Muscle of leg (tissue), 16 donors: ENCODE measurements at places on chromosomes 13 and 19. TPM values are rescaled to one million over a fixed set of nuclear protein-coding genes. Genes with fewer than 3 reads are reported as not detected.

DNA sequence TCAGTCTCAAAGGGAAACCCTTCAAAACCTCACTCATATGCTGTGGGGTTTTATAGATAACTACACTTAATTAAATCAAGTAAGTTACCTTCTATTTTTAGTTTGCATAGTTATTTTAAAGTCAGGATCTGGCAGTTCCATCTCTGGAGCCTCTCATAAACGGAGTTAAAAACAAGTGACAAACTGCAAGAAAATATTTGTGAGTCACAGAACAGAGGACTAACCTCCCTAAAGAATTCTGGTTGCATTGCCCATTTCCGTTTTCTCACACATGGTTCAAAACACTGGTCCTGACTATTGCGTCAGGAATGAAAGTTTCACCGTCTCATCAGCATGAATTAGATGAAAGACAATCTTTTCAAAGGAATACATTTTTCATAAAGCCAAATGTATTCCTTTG lies 10.6 kb downstream of the RXFP2 start:
- no peak for DNase-seq

DNA sequence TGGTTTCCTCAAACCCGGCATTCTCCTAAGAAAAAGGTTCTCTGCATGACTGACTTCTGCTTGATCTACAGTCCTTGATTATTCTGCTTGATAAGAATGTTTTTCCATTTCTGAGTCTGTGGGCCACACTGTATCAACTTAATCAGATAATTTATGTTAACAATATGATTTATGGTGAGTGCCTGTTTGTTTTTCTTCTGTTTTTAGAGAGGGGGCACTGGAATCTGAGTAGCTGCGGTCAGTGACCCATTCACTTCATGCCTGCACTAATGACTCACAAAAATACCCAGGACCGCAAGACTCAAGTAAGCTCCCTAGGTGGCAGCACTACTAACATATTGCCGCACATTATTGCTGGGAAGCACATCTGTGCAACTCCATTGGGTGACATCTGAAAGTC lies 542.3 kb upstream of the ATXN8OS start:
- DNase-seq: no peak

DNA sequence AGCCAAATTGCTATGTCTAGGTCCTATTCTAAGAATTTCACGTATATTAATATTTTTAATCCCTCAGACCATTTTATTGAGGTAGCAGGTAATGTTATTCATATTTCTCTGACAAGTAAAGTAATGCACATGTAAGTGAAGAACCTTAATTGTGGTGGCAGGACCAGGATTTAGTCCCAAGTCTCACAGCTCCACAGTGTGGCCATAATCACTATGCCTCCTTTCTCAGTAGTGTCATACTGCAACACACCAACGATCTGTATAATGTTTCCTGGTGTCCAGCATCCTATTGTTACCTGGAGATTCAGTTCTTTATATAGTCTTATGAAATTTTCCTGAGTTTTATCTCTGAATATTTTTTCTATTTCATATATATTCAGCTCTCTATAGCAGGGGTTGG lies 340.3 kb downstream of the OLFM4 start:
- no peak for DNase-seq

The KCTD12 gene
- 94.2 TPM for total RNA-seq

DNA sequence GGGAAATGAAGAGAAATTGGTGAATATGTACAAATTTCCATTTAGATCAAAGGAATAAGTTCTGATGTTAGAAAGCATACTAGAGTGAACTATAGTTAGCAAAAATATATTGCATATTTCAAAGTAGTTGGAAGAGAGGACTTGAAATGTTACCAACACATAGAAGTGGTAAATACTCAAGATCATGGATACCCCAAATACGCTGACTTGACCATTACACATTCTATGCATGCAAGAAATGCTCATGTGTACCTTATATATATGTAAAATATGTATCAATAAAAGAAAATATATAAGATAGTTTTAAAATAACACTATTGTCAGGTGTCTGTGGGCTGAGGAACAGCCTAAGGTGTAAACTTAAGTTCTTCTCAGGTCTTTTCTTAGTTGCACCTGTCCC lies 14.6 kb upstream of the ZNF491 start:
- no peak for DNase-seq

DNA sequence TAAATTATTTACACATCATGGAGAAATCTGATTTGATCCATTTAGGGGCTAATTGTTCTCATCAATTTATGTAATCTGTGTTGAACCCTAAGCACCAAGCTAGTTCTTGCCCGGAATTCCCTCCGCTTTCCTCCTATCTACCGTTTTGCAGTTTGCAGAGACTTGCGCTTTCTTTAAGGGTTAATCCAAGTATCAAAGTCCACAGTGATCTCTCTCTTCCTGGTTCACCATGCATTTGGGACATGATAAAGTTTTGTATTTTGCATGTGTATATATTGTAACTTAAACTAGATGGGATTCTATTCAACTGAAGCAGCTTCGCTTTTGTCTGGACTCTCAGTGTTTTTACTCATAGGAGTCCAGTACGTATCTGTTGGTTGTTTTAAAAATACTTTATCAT lies 13.8 kb upstream of the KLF5 start:
- no peak for DNase-seq

GRCh38 chr13:46345398-46345797 lies 41.7 kb downstream of the RUBCNL start:
- DNase-seq: peak; percentile 83

The IFNL1 gene
- total RNA-seq: not detected

GRCh38 chr19:35291916-35292315 lies at the start of gene MAG:
Gene MAG, plus strand, starts transcription at chr19:35292161. Its CDS starts 3,248 bp downstream, at chr19:35295409.
- DNase-seq: no peak

DNA sequence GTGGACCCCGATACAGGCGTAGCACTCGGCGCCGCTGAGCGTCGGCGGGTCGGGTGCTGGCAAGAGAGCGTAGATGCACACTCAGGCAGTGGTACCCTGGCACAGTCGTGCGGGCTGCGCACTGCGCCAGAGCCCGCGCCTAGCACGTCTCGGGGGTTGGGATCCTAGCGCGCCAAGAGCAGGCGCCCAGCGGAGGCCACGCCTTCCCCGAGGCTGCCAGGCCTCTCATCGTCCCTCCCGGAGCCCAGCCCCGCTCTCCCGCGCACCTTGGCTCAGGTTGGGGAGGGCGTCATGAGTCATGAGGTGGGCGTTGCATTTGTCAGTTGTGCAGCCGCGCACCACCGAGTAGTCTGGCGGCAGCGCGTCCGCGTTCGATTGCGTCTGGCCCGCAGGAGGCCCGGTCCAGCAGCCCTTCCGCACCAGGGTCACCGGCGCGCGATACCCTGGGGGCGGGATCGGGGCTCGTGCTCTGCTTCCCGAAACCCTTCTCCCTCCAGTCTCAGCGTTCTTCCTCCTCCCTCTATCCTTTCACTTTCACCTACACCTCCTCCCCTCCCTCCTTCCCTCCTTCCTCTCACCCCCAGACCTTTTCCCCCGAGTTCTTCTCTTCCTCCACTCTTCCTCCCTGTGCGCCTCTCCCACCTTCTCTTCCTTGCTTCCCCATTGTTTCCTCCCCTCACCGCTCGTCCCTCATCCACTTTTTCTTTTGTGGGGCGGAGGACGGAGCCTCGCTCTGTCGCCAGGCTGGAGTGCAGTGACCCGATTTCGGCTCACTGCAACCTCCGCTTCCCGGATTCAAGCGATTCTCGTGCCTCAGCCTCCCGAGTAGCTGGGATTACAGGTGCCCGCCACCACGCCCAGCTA lies 3.5 kb downstream of the LYPD5 start:
- DNase-seq: no peak

The C13orf42 gene
- 0.09 TPM for total RNA-seq

The SRRM5 gene
- 0.18 TPM for total RNA-seq
